NCI-H1092 (cell line): ENCODE measurements at places on chromosomes 7 and 10.
A peak's percentile ranks its signal among the peaks of the same experiment; 100 is the strongest.

GRCh38 chr7:314853-315252 lies 24.9 kb downstream of the FOXL3 start:
- DNase-seq = no peak

GRCh38 chr7:156881679-156882078 lies 11.3 kb downstream of the LMBR1 start:
- DNase-seq = no peak

DNA sequence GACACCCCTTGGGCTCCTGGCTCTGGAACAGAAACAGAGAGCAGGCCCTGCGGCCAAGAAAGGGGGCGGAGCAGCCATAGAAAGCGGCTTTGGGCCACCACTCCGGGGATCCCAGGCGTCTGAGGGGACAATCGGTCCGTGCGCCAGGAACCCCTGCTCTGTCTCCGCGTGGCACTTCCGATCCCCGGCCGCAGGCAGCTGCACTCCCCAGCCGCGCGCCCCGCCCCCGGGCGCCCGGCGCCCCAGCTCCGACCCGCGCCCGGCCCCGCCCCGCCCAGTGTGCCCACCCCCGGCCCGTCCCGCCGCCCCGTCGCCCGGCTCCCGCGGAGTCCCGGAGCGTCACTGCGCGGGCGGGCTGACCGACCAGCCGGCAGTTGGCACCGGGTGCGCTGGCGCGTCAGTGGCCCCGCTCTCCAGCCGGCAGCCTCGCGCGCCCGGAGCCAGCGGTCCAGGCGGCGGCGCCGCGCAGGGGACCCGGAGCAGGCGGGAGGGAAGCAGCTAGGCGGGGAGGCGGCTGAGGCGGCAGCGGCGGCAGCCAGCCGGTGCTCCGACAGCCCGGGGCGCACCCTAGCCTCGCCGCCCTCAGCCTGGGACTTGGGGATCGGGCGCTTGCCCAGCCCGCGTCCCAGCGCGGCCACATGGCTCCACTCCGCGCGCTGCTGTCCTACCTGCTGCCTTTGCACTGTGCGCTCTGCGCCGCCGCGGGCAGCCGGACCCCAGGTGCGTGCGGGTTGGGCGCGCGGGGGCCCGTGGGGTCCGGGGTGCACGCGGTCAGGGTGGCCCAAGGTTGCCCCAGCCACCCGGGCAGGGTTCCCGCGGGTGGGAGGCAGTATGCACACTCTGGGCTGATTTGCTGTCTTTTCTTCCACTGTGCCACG lies at the start of gene ADAMTS14:
Gene ADAMTS14 (plus strand): TSS at position 342 of the 878 bp plus-strand sequence. CDS start 297 bp downstream, at position 639.
- no peak for DNase-seq

DNA sequence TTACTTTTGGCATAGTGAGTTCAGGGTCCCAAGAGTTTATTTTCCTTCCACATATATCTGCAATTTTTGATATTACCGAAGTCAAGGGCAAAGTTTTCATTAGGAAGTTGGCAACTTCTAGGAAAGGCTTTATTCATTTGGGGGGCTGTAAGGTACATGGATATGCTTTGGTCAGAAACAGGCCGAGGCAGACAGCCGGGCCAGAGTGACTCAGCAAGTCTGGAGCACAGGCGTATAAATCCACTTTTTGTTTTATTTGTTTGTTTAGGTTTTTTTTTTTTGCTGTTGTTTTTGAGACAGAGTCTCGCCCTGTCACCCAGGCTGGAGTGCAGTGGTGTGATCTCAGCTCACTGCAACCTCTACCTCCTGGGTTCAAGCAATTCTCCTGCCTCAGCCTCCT lies 3.7 kb downstream of the ZNF680 start:
- no peak for DNase-seq

- DNase-seq = no peak
These were observed 142.1 kb downstream of the CDK14 start for GRCh38 chr7:90738249-90738648.

GRCh38 chr7:132154695-132155471 lies 421.4 kb downstream of the PLXNA4 start:
- DNase-seq = no peak

DNA sequence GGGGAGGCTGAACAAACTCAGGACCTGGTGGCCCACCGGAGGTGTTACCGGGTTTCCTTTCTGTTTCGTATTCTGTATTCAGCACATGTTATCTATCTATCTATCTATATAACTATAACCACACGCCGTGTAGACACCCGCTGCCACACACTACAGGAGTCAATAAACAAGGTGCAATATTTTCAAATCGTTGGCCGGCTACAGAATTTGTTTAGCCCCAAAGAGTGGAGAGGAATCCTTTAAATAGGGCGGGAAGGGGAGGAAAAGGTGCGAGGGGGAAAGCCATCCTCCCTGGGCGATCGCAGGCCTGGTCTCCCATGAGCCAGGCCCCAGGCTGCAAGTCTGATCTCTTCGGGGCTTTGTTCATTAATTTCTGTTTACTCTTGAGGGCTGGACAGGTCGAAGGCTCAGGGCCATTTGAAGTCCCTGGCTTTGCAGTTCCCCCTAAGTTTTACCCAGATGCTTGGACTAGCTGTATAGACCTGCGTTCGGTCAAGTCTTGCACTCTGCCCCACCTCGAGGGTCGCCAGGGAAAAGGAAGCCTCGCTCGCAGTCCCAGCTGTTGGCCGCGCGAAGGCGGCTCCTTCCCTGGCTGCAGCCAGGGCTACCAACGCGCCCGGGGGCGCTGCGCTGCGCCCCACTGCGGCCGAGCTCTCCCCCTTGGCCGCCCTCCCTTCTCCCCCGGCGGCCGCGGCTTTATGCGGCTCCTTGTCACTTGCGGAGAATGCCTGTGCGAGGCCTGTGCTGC lies 3.8 kb downstream of the NKX2-3 start:
- DNase-seq = no peak

DNA sequence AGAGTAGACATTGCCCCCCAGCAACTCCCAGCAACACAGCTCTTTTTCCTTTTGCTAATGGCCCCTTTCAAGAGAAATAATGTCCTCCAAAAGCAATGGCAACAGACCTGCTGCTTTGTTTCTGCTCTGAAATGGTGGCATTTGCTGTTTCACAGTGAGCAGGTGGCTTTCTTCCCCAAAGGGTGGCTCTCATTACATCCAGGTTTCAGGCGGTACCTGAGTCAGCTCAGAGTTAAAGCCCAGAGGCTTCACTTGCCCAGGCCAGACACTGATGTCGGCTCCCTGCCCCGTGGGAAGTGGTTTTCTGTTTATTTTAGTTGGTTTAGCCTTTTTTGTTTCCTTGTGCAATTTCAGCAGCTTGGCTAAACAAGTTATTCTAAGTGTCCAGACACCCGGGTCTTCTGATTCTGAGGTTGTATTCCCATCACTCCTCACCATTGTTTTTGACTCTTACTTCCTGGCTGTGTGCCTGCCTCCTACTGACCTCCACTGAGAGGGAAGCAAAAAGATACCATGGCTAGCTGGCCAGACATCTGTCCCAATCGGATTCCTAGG lies 7.8 kb upstream of the ATOH7 start:
- DNase-seq = no peak

DNA sequence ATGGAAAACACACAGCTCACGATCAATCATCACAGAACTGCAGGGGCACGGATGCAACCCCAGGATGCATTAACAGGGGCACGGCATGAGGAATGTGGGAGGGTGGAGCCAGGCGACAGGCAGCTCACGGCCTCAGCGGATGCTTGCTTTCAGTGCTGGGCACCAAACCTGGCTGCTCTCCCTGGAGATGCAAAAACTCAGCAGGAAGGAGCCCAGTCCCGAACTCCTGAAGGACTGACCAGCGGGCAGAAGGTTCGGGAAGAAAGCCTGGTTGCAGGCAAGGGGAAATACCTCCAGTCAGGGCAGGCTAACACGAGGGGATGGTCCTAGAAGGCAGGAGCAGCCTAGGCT lies 66.8 kb downstream of the CHST15 start:
- no peak for DNase-seq

- peak; percentile 66 for DNase-seq
These were observed 136.5 kb upstream of the NAMPT start for GRCh38 chr7:106421181-106421762.

DNA sequence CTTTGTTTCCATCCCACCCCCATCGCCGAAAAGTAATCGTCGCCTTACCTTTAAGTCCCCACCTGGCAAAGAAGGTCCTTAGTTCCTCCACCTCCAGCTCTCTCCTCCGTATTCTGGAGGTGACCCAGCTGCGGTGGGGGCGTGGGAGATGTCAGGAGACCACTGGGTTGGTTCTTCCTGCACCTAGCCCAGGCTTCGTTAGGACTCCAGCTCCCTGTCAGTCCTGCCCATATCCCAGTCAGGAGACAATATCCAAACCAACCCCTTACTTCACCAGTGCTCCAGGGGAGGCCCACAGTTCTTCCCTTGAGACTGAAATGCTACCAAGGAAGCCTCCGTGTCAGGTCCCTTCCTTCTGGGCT lies 693 bp downstream of the ADIRF start:
- no peak for DNase-seq

DNA sequence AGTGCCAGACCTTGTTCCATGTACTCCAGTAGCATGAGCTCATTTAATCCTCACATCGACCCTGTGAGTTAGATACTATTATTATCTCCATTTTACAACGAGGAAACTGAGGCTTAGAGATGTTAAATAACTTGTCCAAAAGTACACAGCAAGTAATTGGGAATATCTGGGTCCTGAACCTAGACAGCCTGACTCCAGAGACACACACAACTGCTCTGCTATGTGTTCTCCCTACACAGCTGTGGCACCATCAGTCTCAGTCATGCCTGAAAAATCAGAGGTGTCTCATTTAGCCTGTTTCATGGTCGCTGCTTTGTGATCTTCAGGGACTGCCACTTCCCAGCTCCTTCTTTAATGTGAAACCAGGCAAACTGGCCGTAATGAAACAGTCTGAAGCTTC lies 56.5 kb downstream of the COL1A2 start:
- peak; percentile 31 for DNase-seq

DNA sequence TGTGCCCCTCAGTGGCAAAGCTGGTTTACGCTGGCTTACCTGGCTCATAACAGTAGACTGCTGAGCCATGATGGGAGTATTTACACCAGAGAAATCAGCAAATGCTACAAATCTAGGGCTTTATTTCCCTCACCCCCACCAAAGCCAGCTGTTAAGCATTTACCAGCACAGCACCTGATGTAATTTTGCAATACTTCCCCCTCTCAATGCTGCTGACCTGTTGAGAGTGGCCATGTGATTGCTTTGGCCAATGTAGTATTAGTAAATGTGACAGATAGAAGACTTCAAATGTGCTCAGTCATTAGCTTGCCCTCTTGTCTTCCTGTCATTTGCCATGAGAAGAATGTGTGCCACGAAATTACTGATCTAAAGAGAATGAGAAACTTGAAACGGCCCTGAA lies 46.6 kb downstream of the HERPUD2 start:
- DNase-seq = no peak
